NCI-H1092 (cell line): ENCODE measurements at places on chromosomes 5 and 9.

- DNase-seq, result no peak
Measured at GRCh38 chr5:88235346-88235745, 33.3 kb downstream of the TMEM161B start.

DNA sequence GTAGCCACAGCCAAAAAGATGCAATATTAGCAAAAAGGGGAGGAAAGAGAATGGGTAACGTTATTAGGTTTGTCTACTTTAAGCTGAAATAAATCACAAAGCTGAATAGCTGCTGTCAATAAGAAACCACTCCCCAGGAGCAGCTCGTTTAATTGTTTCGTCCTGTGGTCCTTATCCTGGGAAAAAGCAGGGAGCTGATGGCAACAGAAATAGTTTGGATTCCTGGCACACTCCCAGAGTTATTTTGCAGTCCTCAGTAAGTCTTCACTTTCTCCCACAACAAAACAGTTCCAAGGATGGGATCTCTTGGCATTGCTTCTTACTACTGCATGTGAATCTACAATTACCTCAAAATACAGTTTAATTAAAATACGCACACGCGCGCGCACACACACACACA lies 28.8 kb downstream of the FRMD3 start:
- DNase-seq, result no peak

GRCh38 chr5:68683632-68684036 lies 410.2 kb upstream of the SLC30A5 start:
- DNase-seq, result no peak

- DNase-seq, result no peak
Measured at GRCh38 chr5:42767491-42768105, 11.0 kb downstream of the CCDC152 start.

- no peak for DNase-seq
Measured at GRCh38 chr9:134100040-134100439, 32.2 kb upstream of the BRD3 start.

- DNase-seq, result no peak
Measured at GRCh38 chr9:134556531-134557068, 85.0 kb upstream of the COL5A1 start.

GRCh38 chr5:71893451-71893850 lies 174.4 kb downstream of the CARTPT start:
- DNase-seq, result no peak

GRCh38 chr9:95572381-95573151 lies 55.8 kb upstream of the PTCH1 start:
- DNase-seq, result no peak

DNA sequence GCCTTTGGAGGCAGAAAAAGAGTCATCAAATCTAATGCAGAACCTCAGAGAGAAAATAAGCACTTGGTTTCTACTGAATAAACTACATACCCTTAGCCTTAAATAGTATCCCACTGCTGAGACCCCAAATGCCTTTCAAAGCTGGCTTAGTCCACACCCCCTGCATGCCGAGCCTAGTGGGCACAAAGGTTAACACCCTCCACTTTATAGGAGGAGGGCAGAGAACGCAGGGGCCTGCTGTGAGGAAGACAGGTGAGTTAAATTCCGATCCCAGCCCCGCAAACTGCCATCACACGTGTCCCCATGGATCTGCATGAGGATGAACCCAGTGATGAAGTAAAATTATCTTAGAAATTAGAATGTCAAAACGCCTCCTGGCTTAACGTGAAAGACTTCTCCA lies 19.5 kb upstream of the HSD17B3 start:
- no peak for DNase-seq

GRCh38 chr5:8034852-8035251 lies 165.9 kb downstream of the MTRR start:
- DNase-seq, result no peak

- peak; percentile 33 for DNase-seq
Measured at GRCh38 chr9:85522459-85523092, 219.2 kb downstream of the AGTPBP1 start.

DNA sequence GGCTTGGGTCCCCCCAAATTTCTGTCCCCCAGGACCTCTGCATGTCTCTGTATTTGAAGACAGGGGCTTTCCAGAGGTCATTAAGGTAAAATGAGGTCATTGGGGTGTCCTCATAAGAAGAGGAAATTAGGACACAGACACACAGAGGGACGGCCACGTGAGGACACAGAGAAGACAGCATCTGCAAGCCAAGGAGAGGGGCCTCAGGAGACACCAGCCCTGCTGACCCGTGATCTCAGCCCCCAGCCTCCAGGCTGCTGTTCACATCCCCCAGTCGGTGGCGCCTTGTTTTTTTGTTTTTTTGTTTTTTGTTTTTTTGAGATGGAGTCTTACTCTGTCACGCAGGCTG lies 1.2 kb upstream of the CCDC183 start:
- DNase-seq, result no peak

GRCh38 chr5:175798626-175799025 lies 72.8 kb upstream of the CPLX2 start:
- no peak for DNase-seq

DNA sequence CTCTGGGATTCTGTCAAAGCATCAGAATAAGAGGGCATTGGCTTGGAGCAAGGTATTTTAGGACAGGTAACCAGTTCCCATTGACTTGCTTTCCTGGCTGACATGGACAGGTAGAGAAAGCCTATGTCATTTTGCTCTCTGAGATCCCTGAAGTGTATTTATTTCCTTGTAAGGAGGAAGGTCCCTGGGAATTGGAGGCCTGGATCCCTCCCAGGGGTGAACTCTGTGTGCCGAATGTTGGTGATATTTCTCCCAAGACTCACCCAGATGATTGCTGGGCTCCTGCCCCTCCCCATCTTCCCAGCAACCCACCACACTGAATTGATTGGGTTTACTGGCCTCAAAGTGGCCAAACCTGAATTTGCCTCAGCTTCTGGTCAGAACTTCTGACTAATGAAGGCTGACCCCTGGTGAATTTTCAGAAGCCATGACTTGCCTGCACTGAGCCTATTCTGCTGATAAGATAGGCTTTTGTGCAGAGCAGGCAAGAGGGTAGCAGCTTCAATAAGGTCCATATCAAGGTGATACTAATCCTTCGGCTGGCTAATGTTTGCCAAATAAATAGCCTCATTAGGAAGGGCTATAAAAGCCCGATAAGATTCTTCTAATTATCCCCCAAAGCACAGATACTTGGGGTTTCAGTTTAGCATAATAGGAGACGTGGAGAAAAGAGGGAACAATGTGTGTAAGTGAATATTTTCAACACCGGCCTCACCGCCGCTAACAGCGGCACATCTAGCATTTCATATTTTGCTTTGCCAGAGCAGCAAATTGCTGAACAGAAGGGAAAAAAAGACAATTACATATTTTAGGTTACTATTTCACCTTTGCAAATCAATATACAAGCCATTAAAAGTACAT lies 152.9 kb upstream of the PITX1 start:
- no peak for DNase-seq

- DNase-seq, result no peak
Measured at GRCh38 chr9:5587024-5587423, 41.9 kb upstream of the RIC1 start.
